Stimulated activated CD4-positive, alpha-beta T cell treated with anti-CD3 and anti-CD28 coated beads, Interleukin-2, amount 100 ng/mL, for 48 hours (primary cell): ENCODE measurements at places on chromosomes 4 and X.

DNA sequence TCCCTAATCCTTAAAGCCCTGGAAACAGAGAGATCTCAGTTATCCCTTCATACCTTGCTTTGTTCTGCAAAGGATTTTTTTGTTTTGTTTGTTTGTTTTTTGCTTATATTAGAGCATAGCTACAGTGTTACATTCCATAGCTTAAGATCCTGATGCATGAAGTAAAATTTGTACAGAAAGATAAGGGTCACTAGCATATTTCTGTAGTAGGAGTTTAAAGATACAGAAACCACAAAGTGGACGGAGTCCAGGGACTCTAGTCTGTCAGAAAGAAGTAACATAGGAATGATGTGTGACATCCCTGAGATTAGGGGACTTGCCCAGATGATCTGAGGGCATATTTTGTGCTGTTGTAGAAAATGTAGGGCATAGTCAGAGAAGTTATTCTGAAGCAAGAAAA, 151.9 kb upstream of the PLAC1 start:
- no peak for DNase-seq

GRCh38 chr4:89230271-89230670, 77.3 kb downstream of the GPRIN3 start:
- no peak for DNase-seq

GRCh38 chr4:115042496-115042895, 70.9 kb downstream of the NDST4 start:
- DNase-seq, result no peak

GRCh38 chr4:168200685-168201084, 108.3 kb downstream of the ANXA10 start:
- DNase-seq, result no peak

DNA sequence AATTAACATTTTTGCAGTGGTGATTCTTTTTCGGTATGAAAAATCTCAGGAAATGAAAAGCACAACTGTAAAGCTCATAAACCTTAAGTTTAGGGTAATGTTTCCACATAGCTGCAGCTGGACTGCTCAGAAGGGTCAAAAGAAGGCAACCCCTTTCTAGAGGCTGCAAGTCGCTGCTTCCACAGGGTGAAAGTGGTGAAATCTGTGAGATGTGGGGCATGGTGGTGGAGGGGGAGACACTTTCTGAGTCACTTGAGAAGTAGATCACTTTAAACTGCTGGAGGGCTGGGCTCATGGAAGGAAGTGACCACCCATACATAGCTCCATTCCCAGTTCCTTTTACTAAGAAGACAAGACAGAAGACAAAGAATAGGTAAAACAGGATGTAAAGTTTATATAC, 8.7 kb downstream of the SFRP2 start:
- no peak for DNase-seq

- DNase-seq, result no peak
Observed at GRCh38 chr4:48557478-48557877, 67.4 kb downstream of the ZAR1 start.

- DNase-seq, result no peak
Observed at GRCh38 chr4:41655177-41655576, 93.3 kb downstream of the PHOX2B start.

- DNase-seq, result no peak
Observed at GRCh38 chr4:110290511-110290910, 92.1 kb upstream of the ELOVL6 start.

GRCh38 chr4:116512552-116512951, 572.8 kb downstream of the TRAM1L1 start:
- DNase-seq, result no peak

DNA sequence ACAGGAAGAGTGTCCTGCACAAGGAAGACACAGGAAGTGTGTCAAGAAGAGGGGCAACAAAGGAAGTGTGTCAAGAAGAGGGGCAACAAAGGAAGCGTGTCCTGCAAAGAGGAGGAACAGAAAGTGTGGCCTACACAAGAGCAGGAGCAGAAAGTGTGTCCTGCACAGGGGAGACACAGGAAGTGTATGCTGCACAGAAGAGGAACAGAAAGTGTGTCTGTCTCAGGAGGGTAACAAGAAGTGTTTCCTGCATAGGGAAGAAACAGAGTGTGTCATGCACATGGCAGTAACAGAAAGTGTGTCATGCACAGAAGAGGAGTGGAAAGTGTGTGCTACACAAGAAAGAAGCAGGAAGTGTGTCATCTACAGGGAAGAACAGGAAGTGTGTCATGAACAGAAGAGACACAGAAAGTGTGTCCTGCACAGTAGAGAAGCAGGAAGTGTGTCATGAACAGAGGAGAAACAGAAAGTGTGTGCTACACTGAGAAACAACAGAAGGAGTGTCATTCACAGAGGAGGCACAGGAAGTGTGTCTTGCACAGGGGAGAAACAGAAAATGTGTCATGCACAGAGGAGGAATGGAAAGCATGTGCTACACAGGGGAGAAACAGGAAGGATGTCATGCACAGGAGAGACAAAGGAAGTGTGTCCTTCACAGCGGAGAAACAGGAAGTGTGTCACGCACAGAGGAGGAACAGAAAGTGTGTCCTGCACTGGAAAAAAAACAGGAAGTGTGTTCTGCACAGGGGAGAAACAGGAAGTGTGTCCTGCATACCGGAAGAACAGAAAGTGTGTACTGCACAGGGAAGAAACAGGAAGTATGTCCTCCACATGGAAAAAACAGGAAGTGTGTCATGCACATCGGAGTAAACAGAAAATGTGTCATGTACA, 526.4 kb upstream of the PRKX start:
- DNase-seq, result no peak

GRCh38 chr4:55173580-55173979, 48.2 kb upstream of the KDR start:
- no peak for DNase-seq

DNA sequence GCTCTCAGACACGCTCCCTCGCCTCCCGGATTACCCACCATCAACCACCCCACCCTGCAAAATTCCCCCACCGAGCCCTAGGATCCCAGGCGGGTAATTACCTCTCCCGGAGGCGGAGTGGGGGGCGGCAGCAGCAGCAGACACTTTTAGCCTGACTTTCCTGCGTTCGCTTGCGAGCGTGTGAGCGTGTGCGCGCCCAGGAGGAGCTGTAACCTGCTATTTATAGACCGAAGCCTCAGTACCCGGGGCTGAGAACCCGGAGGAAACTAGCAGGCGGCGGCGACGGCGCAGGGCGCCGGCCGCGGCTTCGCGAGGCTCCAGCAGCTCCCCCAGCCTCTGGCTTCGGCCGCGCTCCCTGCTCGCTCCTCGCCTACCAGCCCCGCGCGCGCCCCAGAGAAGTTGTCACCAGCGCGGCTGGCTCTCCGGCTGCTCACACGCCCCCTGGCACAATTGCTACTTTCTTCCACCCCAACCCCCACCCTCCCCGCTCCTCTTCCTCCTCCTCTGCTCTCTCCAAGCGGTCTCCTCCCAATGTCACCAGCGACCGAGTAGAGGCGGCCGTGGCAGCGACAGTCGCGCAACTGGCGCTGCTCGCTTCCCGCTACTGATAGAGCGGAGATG, at the start of gene INPP4B:
Gene INPP4B (minus strand): TSS at position 194 of the 621 bp plus-strand sequence.
- DNase-seq, result peak; percentile 49

DNA sequence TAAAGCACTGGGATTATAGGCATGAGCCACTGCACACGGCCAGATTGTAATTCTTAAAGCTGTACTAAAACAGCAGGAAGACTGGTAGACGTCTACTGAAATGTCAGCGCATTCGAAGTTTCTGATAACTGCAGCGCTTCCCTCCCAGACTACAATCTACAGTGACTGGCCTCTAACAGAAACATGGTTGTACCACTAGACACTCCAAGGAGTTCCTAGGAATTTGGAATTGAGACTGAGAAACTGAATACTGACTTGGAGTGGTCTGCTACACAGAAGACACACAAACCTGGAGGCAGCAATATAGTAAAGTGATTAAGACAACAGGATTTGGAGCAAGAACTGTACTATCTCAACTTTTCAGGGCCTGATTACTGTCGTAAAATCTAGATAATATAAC, 937 bp downstream of the HELQ start:
- DNase-seq, result no peak

DNA sequence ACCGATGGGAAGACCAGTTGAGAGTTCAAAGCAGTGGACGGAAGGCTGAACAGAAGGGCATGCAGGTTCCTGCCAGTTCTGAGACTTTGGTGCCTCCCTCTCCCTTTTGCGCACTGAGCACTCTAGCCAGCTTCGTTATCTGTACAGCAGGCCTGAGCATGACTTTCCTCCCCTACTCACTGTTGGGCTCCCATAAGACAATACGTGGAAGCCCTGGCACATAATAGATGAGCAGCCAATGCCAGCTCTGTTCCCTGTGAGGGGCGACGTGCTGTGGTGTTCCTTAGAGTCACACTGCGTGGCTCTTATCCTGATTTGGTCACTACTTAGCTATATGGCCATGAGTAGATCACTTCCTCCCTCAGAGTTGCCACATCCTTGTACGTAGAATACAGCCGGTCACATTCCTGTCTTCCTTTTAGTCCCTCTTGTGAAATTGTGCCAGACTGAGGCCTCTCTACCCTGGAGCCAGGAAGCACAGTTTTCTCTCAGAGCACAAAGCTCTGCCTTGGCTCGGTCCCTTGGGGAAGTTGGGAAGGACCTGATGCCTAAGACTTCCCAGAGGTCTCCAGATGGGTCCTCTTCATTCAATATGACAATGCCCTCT, 160.4 kb upstream of the MAMLD1 start:
- DNase-seq, result no peak

DNA sequence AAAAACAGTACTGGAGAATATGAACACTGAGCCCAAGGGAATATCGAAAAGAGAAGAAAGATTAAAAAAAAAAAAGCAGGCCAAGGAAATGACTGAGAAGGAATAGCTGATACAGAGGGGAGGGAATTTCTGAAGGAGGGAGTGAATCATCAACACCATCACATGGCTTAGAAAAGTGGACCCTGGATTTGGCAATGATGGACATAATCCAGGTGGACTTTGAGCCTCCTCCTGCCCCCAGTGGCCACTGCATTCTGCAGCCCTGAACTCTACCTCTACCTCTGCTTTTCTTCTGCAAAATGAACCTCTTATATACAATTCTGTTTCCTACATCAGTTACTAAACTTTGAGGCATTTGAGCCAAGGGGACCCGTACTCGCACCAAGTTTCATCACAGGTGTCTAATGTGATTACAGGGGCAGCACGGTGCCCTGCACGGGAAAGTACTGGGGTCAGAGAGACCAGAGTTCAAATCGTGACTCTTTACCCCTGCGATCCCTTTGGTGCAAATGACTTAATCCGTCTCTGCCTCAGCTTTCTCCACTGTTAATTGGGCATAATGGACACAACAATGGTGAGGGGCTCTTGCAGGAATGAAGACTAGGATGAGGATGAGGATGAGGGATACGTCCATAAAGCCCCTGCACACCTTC, 1.1 kb downstream of the OCIAD2 start:
- no peak for DNase-seq

- DNase-seq, result no peak
Observed at GRCh38 chr4:12409507-12410190, 981.0 kb upstream of the HS3ST1 start.

- peak; percentile 35 for DNase-seq
Observed at GRCh38 chrX:27186671-27187070, 276.5 kb downstream of the PPP4R3C start.

DNA sequence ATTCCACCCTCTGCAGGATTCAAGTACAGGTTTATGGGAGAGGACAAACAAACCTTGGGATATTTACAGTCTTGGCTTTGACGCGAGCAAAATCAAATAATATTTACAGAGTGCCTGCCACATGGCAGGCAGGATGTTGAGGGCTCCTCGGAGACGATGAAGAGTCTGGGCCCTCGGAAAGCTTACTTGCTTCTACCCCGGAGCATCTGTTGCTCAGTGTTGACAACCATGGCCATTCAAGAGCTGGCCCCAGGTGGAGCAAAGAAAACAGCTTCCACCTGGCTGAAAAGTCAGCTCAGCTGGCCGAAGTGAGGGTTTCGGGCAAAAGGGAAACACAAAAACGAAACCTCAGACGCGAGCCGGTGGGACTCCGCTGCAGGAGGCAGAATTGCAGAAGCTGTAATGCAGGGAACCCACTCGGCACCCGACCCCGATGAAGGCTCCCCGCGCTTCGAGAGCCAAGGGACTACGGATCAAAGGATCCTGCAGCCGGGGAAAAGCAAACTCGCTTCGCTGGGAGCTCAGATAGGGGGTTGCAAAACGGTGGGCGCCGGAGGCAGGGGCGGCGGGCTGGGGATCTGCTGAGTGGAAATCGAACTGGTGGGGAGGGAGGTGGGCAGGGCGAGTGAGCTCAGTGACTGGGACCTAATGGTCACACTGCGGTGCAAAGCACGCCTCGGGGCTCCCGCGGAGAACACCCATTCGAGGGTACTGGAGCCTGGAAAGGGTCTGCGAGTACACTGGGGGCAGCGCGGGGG, 805 bp downstream of the ATP8A1 start:
- DNase-seq, result peak; percentile 21

GRCh38 chr4:150211016-150211415, 132.8 kb downstream of the DCLK2 start:
- no peak for DNase-seq

GRCh38 chr4:22999419-22999818, 306.7 kb downstream of the GBA3 start:
- DNase-seq, result no peak

DNA sequence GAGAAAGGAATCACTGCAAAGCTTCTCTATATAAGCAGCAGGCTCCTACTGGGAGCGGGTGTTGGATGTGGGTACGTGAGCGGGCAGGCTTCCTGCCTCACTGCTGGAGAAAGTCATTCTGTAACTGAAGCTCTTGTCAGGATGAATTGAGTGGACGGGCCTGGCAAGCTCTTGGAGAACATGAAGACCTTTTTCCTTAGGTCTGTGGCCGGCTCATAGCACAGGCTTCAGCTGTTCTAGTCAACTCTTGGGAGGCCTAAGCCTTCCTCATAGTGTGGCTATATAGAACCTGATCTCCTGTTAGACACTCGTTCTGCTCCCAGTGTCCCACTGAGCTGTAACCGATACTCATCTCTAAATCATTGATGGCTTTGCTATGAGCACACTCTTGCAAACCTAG, 108.2 kb upstream of the GPC4 start:
- no peak for DNase-seq

DNA sequence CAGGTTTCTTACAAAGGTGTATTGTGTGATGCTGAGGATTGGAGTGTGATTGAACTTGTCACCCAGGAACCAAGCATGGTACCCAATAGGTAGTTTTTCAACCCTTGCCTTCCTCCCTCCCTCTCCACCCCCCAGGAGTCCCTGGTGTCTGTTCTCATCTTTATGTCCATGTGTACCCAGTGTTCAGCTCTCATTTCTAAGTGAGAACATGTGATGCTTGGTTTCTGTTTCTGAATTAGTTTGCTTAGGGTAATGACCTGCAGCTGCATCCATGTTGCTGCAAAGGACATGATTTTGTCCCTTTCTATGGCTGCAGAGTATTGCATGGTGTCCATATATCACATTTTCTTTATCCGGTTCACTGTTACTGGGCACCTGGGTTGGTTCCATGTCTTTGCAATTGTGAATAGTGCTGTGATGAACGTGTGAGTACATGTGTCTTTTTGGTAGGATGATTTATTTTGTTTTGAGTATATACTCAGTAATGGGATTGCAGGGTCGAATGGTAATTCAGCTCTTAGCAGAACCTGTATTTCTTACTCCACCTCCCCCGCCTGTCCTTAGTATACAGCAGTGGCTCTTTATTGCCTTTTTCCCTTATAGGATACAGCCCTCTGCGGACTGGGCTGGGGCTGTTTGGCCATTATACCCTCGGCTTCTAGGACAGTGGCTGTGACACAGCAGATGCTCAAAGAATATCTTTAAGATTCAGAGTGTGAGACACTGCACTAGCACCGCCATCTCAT, 145.4 kb downstream of the PTTG2 start:
- no peak for DNase-seq

- DNase-seq, result no peak
Observed at GRCh38 chr4:153222707-153223426, 18.6 kb downstream of the TRIM2 start.
